T-helper 17 cell (primary cell): ENCODE measurements at places on chromosomes 7 and 10. TPM values are rescaled to one million over a fixed set of nuclear protein-coding genes. Genes with fewer than 3 reads are reported as not detected.

- DNase-seq = no peak
These were observed 69.9 kb downstream of the OAT start for GRCh38 chr10:124348801-124349200.

Gene ICA1
- 12.8 TPM for total RNA-seq

DNA sequence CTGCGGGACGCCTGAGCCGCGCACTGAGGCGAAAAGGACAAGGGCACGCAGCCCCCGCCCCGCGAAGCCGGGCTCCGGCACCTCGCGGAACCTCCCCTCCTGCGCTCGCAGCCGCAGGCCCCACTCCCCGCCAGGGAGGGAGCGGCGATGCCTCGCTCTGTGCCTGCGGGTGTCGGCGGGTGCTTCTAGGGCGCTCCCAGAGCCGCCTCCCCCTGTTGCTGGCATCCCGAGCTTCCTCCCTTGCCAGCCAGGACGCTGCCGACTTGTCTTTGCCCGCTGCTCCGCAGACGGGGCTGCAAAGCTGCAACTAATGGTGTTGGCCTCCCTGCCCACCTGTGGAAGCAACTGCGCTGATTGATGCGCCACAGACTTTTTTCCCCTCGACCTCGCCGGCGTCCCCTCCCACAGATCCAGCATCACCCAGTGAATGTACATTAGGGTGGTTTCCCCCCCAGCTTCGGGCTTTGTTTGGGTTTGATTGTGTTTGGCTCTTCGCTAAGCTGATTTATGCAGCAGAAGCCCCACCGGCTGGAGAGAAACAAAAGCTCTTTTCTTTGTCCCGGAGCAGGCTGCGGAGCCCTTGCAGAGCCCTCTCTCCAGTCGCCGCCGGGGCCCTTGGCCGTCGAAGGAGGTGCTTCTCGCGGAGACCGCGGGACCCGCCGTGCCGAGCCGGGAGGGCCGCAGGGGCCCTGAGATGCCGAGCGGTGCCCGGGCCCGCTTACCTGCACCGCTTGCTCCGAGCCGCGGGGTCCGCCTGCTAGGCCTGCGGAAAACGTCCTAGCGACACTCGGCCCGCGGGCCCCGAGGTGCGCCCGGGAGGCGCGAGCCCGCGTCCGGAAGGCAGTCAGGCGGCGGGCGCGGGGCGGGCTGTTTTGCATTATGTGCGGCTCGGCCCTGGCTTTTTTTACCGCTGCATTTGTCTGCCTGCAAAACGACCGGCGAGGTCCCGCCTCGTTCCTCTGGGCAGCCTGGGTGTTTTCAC, 519 bp downstream of the ITGB8 start:
- no peak for DNase-seq

DNA sequence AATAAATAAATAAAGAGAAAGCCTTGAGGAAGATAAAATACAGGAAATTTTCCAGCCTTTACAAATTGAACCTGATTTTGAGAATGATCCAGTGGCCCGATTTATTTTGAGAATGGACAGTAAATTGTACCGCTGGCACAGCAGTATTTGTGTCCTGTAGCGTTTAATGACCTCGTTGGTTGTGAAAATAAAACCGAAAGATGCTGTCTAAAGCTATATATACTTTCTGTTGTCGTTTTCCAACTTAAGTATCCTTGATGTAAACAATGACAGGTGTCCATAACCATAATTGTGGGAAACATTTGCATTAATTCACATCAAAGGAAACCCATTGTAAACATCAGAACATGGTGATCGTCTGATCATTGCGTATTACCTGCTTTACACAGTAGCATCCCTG, 38.8 kb downstream of the TBXAS1 start:
- DNase-seq = no peak

DNA sequence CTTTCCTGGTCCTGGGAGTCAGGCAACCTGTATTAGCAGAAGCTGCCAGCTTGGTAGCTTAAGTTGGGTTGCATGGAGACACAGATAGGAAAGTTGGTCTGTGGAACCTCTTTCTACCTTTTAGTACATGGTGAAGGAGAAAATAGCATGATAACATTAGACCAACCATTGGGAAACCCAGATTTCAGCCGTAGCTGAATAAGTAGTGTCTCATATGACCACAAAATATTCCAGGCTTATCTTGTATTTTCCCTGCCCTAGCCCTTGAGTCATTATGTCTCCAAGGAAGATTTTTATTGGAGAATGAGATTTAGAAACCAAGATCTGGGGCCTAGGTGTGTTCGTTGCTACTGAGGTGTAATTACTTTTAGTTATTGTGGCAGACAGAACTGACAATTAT, 67.2 kb downstream of the CCSER2 start:
- no peak for DNase-seq
